ENCODE measurements at places on chromosomes 7 and 10. TPM values are rescaled to one million over a fixed set of nuclear protein-coding genes. Genes with fewer than 3 reads are reported as not detected.

DNA sequence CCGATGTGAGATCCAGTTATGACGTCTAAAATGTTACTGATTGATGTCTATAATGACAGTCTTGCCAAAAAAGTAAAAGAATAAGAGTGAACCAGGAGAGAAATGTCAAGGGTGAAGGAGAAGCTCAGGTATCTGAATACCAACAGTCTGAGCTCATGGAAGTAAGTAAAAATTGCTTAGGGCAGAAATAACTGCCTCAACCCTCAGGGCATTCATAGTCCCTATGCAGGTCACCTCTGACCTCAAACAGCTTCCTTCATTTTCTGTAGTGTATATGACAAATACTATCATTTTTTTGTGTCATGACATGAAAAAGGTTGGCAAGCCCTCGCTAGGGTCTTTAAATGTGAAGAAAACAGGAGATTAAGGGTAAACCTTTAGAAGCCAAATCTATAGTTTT lies 41.0 kb upstream of the MRPS16 start:
- DNase-seq: no peak

- peak; percentile 86 for DNase-seq
These were observed 863 bp downstream of the CCNY start for GRCh38 chr10:35336921-35337823.

- DNase-seq: peak; percentile 83
These were observed 52.8 kb downstream of the DLG5 start for GRCh38 chr10:77873536-77874380.

The KIFBP gene
- 35.4 TPM for total RNA-seq

DNA sequence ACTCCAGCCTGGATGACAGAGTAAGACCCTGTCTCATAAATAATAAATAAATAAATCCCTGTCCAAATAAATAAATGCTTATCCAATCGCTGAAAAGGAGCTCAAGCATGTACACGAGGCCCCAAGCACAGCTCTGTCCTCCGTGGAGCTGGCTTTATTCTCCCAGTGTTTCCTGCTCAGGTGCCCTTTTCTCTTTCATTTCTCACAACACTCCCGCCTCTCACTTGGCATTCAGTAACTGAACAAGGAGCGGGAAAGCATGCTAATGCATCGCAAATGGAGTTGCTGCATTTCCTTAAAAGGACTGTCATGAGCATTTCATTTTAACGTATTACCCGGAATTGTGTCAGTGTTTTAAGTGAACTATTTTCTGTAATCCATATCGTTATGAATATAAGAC lies 210.9 kb upstream of the C7orf33 start:
- no peak for DNase-seq

GRCh38 chr7:97018791-97019531 lies 5.7 kb downstream of the DLX5 start:
- no peak for DNase-seq

The PYROXD2 gene
- total RNA-seq: 11.6 TPM

The OR6V1 gene
- total RNA-seq: not detected

DNA sequence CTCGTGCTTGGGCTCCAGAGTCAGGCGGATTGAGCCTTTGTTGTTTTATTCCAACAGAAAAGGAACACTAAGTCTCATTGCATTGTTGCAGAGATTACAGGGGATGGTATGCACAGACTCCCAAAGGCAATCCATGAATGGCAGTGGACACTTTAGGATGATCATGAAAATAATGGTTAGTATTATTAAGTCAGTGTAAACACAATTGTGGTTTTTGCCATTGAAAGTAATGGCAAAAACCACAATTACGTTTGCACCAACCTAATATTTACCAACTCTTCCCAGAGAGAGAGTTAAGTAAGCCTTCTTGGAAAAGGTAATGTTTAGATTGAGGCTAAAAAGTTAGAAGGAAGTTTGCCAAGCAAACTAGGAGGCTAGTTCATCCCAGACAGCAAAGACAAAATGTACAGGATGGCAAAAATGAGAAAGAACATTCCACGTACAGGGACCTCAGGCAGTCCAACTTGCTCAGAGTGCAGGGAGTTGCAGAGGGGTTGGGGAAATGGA lies 72.9 kb upstream of the AMPH start:
- DNase-seq: no peak

GRCh38 chr7:128666200-128666599 lies 5.9 kb upstream of the GARIN1A start:
- DNase-seq: no peak

The ITIH5 gene
- 2.2 TPM for total RNA-seq

The CHN2 gene
- total RNA-seq: under 0.01 TPM

DNA sequence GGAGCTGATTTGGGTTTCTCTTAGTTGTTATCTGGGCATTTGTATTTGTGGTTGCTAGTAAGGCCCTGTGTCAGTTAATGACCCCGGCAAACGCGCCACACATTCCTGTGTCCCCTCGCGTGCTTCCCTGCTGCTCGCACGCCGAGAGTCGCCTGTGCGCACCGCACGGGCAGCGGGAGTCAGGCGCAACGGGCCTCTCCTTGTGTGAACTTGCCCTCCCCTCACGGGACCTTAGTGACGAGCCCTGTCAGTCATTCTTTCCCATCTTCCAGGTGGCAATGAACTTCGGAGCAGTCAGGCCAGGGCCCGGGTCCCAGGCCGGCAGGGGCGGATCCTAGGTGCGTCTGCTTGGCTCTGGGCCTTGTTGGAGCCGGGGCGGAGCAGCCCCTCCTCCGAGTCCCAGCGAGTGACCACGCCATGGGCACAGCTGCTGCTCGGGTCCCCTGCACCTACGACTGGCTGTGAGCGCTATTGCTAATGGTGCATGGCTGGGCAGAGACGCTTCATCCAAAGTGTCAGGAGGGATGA lies 12.4 kb upstream of the PRKAR1B start:
- no peak for DNase-seq

GRCh38 chr7:84022684-84023308 lies 171.8 kb downstream of the SEMA3A start:
- DNase-seq: peak; percentile 25

- no peak for DNase-seq
These were observed 502 bp downstream of the ZNF3 start for GRCh38 chr7:100080907-100081534.

The ZNF277 gene
- 69.8 TPM for total RNA-seq

DNA sequence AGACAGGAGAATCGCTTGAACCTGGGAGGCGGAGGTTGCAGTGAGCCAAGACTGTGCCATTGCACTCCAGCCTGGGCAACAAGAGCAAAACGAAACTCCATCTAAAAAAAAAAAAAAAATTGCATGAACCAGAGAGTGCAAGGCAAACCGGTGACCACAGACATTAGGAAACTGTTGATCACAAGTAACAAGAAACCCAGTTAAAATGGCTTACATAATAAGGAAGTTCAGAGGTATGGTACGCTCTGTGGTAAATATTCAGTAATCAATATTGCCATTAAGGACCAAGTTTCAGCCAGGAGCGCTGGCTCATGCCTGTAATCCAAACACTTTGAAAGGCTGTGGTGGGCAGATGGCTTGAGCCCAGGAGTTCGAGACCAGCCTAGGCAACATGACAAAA lies 9.2 kb upstream of the NT5C2 start:
- no peak for DNase-seq

DNA sequence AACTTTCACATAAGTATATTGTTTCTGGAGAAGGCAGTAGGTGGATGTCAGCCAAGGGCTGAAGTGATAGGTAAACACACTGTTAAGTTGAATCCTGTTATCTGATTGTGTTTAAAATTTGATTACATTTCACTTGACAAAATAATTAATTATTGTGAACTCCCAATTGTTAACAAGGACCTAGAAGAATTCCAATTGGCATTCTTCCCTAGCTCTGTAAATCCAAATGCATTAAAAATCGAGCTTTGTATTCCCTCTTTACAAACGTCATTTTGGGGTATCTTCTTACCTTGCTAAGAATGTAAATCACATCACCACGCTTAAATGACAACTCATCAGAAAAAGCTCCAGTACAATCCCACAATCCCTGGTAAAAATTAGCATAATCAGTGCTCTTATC lies 179.9 kb downstream of the SKAP2 start:
- no peak for DNase-seq

The ARMC3 gene
- total RNA-seq: under 0.01 TPM

- DNase-seq: no peak
These were observed 37.1 kb downstream of the SDK1 start for GRCh38 chr7:3338161-3338560.

DNA sequence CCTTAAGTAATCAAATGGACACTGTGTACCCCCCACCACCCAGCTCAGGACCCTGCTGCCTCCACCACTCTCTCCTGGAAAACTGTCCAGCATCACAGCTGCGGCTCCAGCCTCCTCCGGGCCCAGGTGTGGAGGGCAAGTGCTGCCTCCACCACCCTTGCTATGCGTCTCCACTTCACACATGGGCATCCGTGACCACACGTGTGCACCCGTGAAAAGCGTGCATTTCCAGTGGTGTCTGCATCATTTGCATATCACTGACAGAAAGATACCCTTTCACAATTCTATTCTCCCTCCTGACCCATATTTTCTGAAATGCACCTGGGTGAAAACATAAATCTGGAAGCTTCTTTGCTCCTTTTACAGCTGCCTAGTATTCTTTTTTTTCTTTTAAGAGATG lies 89.7 kb upstream of the PDGFA start:
- DNase-seq: no peak

GRCh38 chr10:95268438-95268837 lies 22.4 kb downstream of the PDLIM1 start:
- DNase-seq: no peak

- DNase-seq: no peak
These were observed 4.0 kb downstream of the BMI1 start for GRCh38 chr10:22324893-22325271.

The AUTS2 gene
- total RNA-seq: 17.4 TPM

The SYT15B gene
- total RNA-seq: under 0.01 TPM

The ZNF488 gene
- total RNA-seq: 0.29 TPM

The STEAP1 gene
- total RNA-seq: 45.4 TPM

The TMEM248 gene
- total RNA-seq: 131 TPM

DNA sequence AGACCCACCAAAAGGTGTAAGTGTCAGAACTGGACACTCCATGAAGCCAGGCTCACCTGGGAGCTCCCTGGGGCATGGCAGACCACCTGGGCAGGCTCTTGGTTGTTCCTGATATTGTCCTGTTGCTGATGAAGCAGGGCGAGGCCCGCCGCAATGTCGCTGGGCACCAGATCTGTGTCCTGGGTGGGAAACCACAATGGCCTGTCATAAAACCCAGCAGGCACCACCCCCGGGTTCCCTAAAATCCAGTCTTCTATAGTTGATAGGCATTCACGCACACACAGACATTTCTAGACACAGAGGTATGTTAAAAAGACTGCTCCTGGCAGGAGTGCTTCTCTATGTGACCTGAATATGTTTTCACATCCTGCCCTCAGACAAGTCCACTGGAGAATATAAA lies 15.0 kb downstream of the DAGLB start:
- no peak for DNase-seq

The PTPRE gene
- 5.9 TPM for total RNA-seq

- no peak for DNase-seq
These were observed 240.8 kb downstream of the PTEN start for GRCh38 chr10:88104223-88104622.

DNA sequence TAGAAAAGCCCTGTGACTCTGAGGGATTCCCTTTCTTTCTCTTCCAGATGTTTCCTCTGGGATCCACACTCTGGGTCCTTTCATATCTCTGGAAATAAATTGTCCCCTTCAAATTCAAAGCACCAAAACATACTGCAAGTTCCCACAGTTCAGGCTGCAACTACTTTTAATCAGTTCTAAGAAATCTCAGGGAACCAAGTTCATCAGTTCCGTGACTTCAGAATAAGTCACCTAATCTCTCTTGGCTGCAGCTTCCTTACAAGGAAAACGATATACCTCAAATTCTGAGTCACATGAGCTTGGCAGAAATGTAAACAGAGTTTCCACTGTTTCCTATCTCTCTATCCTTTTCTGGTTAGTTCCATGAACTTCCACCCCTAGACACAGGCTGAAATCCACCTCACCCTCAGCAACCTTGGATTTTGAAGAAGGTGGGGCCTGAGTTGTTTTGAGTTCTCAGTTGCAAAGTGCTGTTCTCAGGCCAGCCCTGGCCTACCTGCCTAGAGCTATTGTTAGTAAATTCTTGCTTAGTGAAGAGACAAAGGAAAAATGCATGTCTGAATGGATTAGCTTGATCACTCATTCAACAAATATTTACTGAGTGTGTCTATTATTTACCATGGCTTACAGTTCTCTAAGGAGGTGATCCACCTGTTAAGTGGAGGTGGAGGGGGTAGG lies 59.3 kb upstream of the IL6 start:
- peak; percentile 66 for DNase-seq

Measured in osteoblast (primary cell).